ENCODE measurements at places on chromosomes 6 and 20.
A peak's percentile ranks its signal among the peaks of the same experiment; 100 is the strongest.

DNA sequence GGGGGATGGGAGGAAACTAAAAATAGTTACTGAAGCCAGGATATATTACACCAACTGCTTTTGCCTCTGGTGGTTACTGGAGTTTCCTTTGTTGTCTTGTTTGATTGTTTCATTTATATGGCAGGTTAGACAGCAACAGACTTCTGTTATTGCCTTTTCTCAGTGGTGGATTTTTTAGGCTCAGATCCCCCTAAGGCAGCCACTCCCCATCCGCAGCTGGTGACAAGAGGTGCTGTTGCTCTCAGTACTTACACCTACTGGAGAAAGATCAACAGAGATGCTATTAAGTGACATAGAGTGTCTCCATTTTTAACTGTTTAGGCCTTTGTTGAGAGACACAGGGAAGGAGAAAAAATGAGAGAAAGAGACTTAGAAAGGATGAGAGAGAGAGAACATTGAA, 552.1 kb downstream of the PKHD1 start:
- DNase-seq, result no peak

- DNase-seq, result no peak
These were observed 211.8 kb downstream of the EDN1 start for GRCh38 chr6:12501990-12502389.

- no peak for DNase-seq
These were observed 330.5 kb downstream of the TFAP2A start for GRCh38 chr6:10084111-10084986.

- DNase-seq, result no peak
These were observed 214.8 kb upstream of the GRIK2 start for GRCh38 chr6:101178748-101179147.

- DNase-seq, result no peak
These were observed 2.4 kb downstream of the F13A1 start for GRCh38 chr6:6317825-6318733.

DNA sequence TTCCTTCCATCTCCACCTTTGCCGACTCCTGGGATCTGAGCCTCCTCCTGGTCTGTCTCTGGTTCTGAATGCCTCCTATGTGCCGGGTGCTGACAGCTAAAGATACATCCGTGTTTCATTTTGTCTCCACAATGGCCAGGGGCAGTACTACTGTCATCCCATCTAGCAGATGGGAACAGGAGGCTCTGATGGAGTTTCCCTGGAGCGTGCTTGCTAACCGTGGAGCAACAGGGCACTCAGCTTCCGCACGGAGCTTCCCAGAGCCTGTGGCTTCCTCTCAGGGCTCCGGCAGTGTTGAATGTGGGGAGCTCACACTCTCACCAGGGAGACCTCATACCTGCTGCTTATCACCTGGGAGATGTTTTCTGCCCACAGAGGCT, 11.9 kb upstream of the NPBWR2 start:
- no peak for DNase-seq

- DNase-seq, result peak; percentile 62
These were observed 674.6 kb upstream of the MARCKS start for GRCh38 chr6:113182370-113183141.

- DNase-seq, result no peak
These were observed 62.9 kb downstream of the B3GAT2 start for GRCh38 chr6:70894001-70894400.

- no peak for DNase-seq
These were observed 49.2 kb downstream of the SCAND1 start for GRCh38 chr20:35904982-35905663.

DNA sequence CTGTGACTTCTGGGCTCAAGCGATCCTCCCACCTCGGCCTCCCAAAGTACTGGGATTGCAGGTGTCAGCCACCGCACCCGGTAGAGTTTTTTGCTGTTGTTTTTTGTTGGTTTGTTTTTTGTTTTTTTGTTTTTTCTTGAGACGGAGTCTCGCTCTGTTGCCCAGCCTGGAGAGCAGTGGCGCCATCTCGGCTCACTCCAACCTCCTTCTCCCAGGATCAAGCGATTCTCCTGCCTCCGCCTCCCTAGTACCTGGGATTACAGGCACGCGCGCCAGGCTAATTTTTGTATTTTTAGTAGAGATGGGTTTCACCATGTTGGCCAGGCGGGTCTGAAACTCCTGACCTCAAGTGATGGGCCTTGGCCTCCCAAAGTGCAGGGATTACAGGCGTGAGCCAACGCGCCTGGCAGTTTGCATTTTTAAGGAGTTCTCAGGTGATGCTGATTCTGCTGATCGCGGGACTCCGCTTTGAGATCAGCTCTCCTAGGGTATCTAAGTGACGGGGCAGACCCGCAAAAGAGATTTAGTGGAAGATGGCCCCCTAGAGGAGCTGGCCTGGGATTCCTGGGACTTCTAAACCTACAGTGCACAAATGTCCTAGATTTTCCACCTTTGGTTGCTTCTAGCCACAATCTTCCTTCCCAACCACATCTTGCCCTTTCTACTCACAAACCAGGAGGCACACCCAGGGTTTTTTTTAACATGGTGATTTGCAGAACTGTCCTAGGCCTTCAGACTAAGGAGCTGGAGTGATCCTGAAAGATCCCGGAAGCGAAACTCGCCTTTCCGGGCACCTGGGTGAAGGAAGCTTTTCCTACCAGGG, 45.2 kb downstream of the DPPA5 start:
- no peak for DNase-seq
